ENCODE measurements at places on chromosomes 11 and 22. TPM values are rescaled to one million over a fixed set of nuclear protein-coding genes. Genes with fewer than 3 reads are reported as not detected.

The KIRREL3 gene
- total RNA-seq, result 0.15 TPM

The MPEG1 gene
- not detected for total RNA-seq

The TSGA10IP gene
- total RNA-seq, result under 0.01 TPM

The P2RY2 gene
- total RNA-seq, result 0.17 TPM

The TMEM123 gene
- 88.6 TPM for total RNA-seq

The SYTL2 gene
- 49.4 TPM for total RNA-seq

The TOB2 gene
- total RNA-seq, result 23.2 TPM
